Adrenal gland (tissue), 19 donors: ENCODE measurements at places on chromosomes 16 and 17. TPM values are rescaled to one million over a fixed set of nuclear protein-coding genes. Genes with fewer than 3 reads are reported as not detected.

VAT1L gene
- 103 TPM for total RNA-seq

EXOC3L1 gene
- total RNA-seq: 11.1 TPM

KCNG4 gene
- 0.28 TPM for total RNA-seq

CD300H gene
- not detected for total RNA-seq

AANAT gene
- not detected for total RNA-seq

PIPOX gene
- 1.8 TPM for total RNA-seq

CA5A gene
- total RNA-seq: not detected

NUP93 gene
- total RNA-seq: 29.3 TPM

SRL gene
- not detected for total RNA-seq

ATAD5 gene
- 0.80 TPM for total RNA-seq

KCNJ12 gene
- 0.94 TPM for total RNA-seq

NMRAL1 gene
- total RNA-seq: 91.1 TPM

PHF12 gene
- total RNA-seq: 47.9 TPM

TPSG1 gene
- total RNA-seq: not detected

CHST5 gene
- 0.68 TPM for total RNA-seq

OR3A3 gene
- total RNA-seq: not detected

IFI35 gene
- 47.7 TPM for total RNA-seq

APOH gene
- total RNA-seq: 1.5 TPM
